Activated T-cell treated with anti-CD3 and anti-CD28 coated beads, Interleukin-2, amount 50 U/mL, for 1 hour (primary cell): ENCODE measurements at places on chromosomes 7 and 10.

DNA sequence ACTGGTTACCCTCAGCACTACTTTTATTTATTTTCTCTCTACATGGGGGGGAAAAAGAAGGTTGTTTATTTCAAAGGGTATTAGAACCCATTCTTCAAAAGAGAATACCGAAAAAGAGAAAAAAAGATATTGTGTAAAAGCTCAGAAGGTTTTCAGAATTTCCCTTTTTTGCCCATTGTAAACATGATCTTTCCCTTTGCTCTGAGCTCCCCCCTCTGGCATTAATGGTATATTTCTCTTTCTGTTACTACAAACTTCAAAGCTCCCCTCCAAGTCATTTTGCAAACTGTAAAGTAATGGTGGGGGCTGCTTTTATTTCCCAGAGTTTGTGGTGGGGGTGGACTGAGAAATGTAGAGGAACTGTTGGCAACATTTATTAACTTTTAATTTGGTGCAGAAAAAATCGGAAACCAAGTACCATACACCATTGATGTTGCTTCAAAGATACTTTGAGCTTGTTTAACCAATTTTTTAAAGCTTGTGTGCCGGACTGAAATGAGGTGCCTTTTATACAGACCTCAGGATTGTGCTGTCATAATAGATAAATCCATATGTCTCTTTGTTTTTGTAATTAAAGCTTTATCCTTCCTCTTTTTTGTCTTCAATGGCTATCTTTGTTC, 181.5 kb downstream of the EXOC4 start:
- no peak for DNase-seq

DNA sequence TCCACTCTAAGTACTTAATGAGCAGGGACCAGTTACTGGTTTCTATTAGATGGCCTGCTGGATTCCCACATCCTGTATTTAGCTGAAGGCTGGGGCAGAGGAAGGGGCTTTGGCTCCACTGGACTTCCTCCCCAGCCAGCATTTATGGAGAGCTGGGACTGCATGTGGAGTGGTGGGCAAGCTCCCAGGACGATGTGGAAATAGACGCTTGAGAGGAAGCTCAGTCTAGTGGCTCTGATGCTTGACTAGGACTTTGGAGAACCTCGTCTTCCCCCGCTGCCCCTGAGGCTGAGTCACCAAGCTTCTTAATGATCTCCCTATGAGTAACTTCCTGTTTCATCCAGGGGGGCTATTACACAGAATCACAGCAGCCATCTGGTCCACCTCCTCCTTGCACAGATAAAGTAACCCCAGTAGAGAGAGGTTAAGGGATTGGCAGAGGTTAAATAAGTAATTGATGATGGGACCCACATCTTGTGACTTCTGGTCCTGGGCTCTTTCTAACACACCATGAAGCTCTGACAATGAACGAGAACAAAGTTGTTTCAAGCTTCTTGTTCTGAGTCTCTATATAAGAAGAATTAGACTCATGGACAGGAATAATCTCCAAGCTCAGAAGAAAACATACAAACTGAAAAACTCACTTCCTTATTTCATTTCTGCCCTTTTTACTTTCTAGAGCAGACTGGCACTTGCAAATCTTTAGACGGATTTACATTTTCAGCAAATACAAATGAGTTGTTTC, 126.2 kb downstream of the PRPF18 start:
- DNase-seq, result no peak

DNA sequence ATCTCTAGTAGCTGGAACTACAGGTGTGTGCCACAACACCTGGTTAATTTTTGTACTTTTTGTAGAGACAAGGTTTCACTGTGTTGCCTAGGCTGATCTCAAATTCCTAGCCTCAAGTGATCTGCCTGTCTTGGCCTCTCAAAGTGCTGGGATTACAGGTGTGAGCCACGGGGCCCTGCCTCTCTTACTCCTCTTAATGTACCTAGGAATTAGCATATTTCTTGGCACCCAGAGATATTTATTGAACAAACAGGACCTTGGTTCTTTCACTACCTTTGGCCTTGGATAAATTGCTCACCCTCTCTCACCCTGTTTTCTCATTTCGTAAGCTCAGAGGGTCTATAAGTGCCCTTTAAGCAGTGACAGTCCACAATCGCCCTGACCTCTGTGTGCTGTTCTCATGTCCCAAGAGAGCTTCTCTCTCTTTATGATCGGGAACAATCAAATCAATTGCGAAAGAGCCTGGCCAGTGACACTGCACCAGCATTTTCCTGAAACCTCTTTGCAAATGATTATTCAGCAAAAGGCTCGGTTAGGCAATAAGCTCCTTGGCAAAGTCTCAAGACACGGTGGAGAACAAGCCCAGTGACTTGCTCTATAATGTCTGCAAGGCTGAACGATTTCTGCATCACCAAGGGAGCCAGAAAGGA, 117.7 kb downstream of the APBB1IP start:
- DNase-seq, result no peak

- DNase-seq, result no peak
Observed at GRCh38 chr10:75477680-75478079, 46.3 kb downstream of the LRMDA start.

DNA sequence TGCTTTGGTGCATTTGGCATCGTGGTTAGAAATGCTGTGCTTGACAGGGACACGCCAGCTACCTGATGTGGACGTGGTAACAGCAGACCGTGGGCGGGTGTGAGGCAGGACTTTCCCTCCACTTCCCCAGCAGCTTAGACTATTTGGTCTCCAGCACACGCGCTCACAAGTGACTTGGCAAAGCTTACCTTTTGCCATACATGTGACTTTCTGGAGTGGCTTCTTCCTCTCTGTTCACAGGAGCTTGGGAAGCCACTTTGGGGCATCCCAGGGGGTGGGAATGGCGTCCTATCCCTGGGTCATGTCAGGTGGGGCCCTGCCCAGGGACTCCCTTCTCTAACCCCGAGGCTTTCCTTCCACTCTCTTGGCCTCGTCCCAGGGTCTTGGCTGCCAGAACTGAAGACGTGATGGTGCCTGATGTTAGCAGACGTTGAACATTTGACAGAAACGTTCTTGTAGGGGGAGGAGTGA, 228.7 kb upstream of the KLF6 start:
- no peak for DNase-seq

DNA sequence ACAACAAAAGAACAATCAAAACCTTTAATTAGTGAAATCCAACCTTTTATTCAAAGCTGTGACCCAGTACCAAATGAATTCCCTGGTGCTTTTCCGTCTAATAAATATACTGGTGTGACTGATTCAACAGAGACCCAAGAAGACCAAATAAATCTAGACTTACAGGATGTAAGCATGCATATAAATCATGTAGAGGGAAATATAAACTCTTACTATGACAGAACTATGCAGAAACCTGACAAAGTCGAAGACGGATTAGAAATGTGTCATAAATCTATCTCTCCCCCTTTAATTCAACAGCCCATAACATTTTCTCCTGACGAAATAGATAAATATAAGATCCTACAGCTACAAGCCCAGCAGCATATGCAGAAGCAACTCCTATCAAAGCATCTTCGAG, 540.6 kb upstream of the TEX47 start:
- no peak for DNase-seq

DNA sequence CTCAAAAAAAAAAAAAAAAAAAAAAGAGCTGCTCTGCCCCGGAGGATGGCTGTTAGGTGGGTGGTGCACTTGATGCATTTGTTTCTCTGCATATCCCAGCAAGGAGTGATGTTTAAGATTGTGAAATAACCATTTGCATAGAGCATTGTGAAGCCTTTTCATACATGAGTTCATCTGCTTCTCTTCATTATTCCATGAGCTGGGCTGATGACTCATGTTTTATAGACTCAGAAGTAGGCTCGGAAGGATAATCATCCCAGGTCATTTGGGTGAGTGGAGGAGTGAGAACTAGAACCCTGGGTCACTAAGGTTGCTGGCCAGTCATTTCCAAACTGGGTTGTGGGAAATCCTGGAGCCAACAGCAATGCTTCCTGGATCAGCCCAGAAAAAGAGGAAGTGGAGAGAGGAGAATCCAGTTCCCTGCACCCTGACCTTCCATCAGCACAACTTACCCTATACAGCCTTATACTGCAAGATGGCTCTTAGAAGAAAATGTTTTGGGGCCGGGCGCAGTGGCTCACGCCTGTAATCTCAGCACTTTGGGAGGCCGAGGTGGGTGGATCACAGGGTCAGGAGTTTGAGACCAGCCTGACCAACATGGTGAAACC, 45.3 kb downstream of the TACC2 start:
- DNase-seq, result no peak

DNA sequence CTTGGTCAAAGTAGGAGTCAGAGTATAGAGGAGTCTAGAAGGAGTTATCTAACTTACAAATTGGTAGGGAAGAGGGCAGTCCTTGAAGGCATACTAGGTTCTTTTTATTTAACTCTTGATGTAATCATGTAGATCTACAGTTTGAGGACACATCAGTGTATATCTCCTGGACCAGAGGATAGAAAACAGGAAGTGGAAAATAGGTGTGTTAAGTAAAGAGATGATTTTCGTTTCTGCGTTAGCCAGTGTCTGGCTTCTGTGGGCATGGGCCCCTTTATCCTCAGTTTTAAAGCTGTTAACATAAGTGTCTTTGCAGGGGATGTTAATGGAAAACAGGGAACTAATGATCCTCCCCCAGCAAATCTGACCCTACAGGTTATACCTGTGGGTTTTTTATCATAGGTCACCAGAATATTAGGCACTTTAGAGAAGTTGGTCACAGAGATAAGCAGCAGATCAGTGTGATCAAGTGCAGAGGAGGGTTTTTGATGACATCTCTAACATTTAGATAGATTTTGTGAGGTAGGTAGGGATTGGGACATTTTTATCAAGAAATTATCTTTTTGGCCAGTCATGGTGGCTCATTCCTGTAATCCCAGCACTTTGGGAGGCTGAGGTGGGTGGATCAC, 58.6 kb upstream of the PRSS1 start:
- DNase-seq, result no peak

DNA sequence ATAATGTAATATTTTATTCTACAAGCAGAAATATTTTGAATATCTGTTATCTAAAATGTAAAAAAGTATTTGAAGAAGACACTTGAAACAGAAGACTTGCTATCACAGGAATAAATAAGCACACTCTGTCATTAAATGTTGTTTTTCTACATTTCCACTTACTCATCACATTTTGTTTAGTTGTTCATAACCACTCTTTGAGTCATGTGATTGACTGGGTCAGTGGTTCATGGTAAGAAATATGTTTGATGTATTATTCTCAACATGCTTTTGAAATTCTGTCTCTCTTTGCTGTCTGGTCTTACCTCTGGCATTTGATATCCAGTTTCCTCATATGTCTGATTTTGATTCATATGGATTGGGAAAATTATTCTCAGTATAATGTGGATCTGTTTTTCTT, 171.8 kb downstream of the SUGCT start:
- no peak for DNase-seq

GRCh38 chr10:112288486-112288885, 5.3 kb downstream of the TECTB start:
- DNase-seq, result no peak

GRCh38 chr10:78222096-78222790, 188.6 kb downstream of the RPS24 start:
- DNase-seq, result no peak

- no peak for DNase-seq
Observed at GRCh38 chr10:69483963-69484362, 32.7 kb downstream of the TSPAN15 start.

- DNase-seq, result no peak
Observed at GRCh38 chr7:110056331-110056730, 1034.6 kb upstream of the LRRN3 start.

GRCh38 chr7:139127648-139128047, 18.1 kb upstream of the ZC3HAV1 start:
- no peak for DNase-seq

DNA sequence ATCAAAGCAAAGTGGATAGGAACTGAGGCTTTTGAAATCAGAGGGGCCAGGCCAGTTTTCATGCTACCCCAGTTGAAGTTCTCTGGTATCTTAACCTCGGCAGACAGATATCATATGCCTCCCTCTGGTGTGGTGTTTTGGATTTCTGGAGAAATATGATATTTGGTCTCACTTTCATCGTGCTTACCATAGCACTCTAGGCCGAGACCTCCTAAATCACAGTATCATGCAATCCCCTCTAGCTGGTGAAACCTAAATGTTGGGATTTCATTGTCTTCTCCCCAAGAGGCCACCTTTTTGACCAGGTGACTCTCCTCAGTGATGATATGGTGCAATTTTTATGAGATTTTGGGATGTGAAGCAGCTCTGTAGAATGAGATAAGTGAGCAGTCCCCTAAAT, 183.5 kb downstream of the CREB5 start:
- DNase-seq, result no peak

GRCh38 chr10:7185367-7185690, 225.5 kb downstream of the SFMBT2 start:
- DNase-seq, result no peak

DNA sequence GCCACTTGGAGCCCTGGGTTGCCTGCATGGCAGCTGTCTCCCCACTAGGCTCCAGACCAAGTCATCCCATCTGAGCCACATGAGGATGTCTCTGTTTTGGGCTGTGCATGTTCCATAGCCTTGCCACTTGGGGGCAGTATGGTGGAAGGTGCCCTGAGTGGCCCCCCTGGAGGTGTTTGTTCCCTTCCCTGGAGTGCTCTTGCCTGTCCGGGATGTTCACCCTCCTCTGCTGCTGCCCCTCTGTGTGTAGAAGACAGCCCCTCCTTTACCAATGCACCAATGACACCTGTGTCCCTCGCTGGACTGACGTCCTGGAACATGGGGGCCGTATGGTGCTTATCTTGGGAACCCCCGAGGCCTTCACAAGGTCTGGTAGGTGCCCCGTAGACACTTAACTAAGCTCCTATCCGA, 100.2 kb downstream of the ACTR3B start:
- DNase-seq, result no peak

- no peak for DNase-seq
Observed at GRCh38 chr7:74141705-74142104, 32.5 kb upstream of the EIF4H start.

DNA sequence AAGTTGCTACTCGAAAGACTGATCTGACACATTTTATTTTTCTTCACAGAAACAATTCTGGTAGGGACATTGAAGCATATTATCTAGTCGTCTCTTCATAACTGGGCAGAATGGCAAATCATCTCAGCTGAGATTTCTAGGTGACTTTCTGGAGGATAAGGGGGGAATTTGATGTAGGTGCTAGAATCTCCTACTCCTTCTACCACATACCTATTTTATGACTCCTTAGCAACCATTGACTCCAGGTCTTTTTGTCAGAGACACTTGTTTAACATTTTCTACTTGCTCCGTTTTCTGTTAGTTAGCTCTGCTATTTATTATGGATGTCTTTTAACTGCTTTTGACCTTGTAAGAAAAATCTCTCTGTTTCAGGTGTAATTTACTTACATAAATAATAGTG, 380.9 kb upstream of the SEMA3C start:
- no peak for DNase-seq

DNA sequence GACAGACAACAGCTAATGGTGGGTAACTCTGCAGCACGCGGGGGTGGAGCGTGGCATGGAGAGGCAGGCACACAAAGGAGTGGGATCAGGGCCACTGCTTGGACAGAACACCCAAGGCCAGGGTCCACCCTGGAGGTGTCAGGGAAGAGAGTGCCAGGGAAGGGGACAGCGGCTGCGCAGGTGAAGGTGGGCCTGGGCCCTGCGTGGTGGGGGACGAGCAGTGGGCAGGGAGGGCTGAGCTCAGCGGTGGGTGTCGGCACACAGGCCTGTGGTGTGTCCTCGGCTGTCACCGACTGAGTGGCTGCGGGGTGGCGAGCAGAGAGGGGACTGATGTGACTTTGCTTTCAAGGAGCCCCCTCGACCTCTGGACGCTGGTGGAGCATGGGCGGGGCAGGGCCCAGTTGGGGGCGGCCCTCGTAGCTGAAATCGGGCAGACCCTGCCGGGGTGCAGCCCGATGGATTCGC, 8.4 kb upstream of the SCART1 start:
- DNase-seq, result no peak

- no peak for DNase-seq
Observed at GRCh38 chr7:25619963-25620799, 391.9 kb upstream of the NPVF start.

- no peak for DNase-seq
Observed at GRCh38 chr7:83970081-83970480, 224.5 kb downstream of the SEMA3A start.
